GM23248 (cell line): ENCODE measurements at places on chromosomes 5 and 9. TPM values are rescaled to one million over a fixed set of nuclear protein-coding genes. Genes with fewer than 3 reads are reported as not detected.

- DNase-seq = no peak
- H3K4me1 ChIP-seq = peaks cover 5% of the 10 kb centered on the region; the same call in 1 of the 2 replicates
- no peak overlapping the region for H3K27ac ChIP-seq
- H3K27me3 ChIP-seq = no peaks in the 10 kb centered on the region
Observed at GRCh38 chr9:19460243-19460642, 51.4 kb downstream of the ACER2 start.

DNA sequence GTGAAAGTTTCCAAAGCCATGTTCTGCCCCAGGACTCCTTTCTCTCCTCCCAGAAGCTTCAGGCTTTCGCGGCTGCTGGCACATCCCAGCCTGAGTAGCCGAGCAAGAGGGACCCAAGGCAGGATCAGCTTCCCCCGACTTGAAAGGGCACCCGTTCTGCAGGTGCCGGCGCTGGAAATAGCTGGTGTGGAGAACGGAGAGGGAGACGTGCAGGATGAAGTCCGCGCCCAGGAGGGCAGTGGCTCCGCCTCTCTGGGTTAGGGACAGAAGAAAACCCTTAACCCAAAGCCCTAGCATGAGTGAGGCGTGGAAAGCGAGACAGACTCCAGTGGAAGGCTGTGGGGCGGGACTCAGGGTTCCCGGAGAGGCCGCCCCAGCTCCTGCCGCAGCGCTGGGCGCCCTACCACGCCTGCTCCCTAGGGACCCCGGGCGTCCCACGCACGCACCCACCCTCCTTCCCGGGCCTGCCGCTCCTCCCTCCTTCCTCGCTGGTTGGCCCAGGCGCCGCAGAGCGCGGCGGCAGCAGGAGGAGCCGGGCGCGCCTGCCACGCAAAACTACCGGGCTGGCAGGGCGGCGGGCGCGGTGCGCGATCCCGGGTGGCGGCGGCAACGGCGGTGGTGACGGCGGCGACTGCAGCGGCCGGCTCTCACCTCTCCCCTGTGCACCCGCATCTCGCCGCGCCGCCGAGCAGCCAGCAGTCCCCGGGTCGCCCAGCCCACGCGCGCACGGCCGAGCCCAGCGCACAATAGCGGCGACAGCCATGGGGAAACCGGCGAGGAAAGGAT, at the start of gene SLC1A1:
Gene SLC1A1 (plus strand): TSS at position 550 of the 786 bp plus-strand sequence. CDS start 212 bp downstream, at position 762.
- peak within 1 kb of the TSS; percentile 35 for H3K27ac ChIP-seq
- peaks cover 9% of the 10 kb centered on the region; the same call in 1 of the 2 replicates for H3K4me1 ChIP-seq
- peak within 1 kb of the TSS; percentile 78 for H3K4me3 ChIP-seq
- peak; percentile 83 for DNase-seq

DNA sequence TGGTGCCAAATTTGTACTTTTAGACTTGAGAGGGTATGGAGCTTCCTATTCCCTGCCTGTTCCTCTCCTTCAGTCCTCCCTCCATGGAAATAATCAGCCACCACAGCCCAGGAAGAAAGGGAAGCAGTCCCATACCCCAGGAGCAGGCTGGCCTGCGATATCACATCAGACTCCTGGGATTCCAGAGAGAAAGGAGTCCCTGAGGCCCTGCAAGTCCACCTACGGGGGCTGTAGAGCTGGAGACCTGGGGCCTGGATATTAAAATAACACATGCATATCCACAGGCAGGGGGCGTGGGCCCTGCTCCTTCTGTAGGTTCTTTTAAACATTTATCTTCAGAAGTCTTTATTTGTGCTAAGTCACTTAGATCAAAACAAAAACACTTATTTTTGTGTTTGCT, 117.2 kb downstream of the TMEM174 start:
- H3K27ac ChIP-seq = no peak overlapping the region
- no peak for DNase-seq
- no peaks in the 10 kb centered on the region for H3K27me3 ChIP-seq
- H3K36me3 ChIP-seq = no peaks in the 10 kb centered on the region

ANKRD20A1 gene
- not detected in 2 replicates for total RNA-seq

GRCh38 chr5:61320860-61321259, 11.2 kb upstream of the ZSWIM6 start:
- no peaks in the 10 kb centered on the region for H3K36me3 ChIP-seq
- no peak overlapping the region for H3K4me3 ChIP-seq
- H3K27ac ChIP-seq = no peak overlapping the region
